ENCODE measurements at places on chromosomes 3 and 15.
A peak's percentile ranks its signal among the peaks of the same experiment; 100 is the strongest.

GRCh38 chr3:30407651-30408050 lies 198.8 kb upstream of the TGFBR2 start:
- DNase-seq: no peak

DNA sequence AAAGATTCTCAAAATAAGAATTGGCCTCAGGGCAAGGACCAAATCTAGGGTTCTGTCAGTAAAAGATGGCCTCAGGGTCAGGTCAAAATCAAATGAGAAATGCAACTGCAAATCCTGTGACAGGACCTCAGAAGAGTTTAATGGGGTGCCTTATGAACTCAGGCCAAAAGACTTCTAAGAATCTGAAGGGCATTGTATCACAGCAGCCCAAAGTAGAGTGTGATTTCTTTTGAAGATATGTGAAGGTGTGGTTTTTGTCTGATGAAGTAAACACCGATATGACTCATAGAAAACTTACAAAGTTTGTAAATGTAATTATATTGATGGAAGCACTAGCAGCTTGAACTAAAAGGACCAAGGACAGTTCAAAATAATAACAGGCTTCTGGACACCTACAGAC lies 966.1 kb downstream of the AGBL1 start:
- DNase-seq: peak; percentile 1

DNA sequence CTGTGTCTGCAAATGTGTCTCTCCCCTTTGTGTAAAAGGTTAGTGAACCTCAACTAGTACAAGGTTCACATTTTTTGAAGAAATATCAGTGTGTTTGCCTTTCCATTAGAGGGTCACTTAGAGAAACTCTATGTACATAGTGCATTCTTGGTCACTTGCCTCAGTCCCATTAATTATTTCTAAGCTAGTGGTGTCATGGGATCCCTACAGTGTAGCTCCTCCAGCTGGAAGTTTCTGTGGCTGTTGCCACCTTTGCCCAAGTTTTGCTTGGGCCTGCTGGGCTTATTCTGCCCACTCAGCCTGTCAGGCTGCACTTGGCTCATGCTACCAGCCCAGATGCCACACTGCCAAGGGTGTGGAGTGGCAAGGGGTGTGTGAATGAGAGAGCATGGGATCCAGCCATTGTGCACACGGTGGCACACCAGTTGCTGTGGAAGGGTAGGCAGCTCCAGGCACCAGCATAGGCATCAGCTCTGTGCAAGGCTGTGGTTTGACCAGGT lies 161.7 kb downstream of the ARPP21 start:
- no peak for DNase-seq

DNA sequence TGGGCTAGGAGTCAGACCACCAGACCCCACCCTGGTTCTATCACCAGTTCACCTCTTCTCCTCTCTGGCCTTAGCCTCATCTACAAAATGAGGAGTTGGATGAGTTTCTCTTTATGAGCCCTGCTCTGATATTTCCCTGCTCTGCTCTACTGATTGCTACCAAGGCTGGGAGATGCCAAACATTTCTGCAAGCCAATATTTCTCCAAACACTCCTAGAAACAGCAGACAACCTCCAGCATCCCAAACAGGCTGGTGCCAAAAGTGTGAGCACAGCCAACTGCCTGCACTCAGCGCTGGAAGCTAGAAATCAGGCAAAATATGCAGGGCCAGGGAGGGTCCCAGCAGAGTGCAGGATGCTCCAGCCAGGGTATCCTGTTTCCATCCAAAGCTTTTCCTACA lies 10.8 kb downstream of the DAPK2 start:
- DNase-seq: no peak

GRCh38 chr15:90295270-90295648 lies 29.8 kb downstream of the NGRN start:
- no peak for DNase-seq

DNA sequence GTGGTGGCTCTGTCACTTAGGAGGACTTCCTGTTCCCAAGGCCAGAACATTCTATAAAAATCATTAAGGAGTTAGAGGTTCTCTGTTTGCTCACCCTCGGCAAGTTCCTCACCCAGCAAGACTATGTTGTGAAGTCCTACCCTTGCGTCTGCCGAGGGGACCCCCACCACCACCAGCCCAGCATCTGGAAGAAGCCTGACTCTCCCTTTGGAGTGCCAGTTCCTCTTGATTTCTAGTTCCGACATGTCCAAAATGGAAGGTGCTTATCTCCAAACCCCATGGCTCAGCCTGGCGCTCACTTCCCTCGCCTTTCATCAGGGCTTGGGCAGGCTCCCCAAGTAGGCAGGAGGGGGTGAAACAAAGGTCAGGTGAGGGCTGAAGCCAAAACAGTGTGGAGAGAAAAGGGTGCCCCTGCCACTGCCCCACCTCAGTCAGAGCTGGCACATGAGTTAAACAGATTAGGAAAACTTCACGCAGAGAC lies 41.0 kb downstream of the BHLHE40 start:
- DNase-seq: no peak
